ENCODE measurements at places on chromosomes 2 and 18.

DNA sequence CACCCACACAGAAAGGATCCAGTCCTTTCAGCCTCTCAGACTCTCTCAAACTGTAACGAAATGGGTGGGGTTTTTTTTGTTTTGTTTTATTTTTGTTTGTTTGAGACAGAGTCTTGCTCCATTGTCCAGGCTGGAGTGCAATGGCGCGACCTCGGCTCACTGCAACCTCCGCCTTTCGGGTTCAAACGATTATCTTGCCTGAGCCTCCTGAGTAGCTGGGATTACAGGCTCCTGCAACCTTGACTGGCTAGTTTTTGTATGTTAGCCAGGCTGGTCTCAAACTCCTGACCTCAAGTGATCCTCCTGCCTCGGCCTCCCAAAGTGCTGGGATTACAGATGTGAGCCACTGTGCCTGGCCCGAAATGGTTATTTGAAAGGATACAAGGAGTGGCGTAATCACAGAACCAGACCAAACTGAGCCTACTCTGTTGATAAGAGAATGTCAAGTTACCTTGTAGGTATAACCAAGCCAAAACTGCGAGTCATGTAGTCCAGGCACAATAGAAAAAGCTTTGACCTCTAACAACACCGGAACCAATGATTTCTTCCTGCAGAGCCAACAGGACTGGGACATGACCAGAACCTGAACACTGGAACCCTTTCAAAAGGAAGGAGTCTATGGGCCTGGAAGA, 72.5 kb downstream of the NCAPH start:
- no peak for DNase-seq

- DNase-seq = no peak
These were observed 435.4 kb downstream of the SETBP1 start for GRCh38 chr18:45116116-45116515.

DNA sequence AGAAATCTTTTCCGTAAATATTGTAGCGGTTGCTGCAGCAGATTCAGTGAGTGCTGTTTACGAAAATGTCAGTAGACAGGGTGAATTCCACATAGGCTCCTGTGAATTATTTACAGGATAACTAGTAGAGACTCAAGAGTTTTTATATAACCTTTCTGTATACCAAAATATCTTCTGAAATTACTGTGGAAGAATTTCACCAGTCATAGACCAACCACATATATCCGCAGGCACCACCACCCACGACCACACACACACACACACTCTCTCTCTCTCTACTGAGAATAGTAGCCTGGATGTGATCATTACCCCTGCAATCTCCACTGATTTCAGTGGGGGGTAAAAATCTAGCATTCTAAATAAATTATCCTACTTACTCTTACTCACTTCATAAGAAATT, 341.8 kb downstream of the RBM43 start:
- no peak for DNase-seq

DNA sequence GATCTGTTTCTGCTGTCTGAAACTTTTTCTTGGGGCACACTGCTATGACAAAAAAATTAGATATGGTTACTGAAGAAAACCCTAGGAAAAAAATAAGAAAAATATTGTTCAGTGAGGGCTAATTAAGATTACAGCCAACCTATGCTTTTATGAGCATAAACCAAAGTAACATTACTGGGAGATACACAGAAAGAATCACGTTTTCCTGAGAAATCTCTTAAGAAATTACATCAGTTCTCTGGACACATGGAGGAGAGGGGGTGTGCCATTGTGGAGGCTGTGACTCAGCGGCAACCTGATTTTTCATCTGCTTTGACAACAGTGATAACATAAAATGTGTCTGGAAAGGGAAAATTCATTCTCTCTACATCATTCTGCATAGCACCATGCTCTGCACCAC, 13.4 kb upstream of the NMI start:
- no peak for DNase-seq

Measured in inflammatory macrophage treated with lipopolysaccharide for 4 hours (primary cell).